ENCODE measurements at places on chromosomes 3 and 15. TPM values are rescaled to one million over a fixed set of nuclear protein-coding genes. Genes with fewer than 3 reads are reported as not detected.

DNA sequence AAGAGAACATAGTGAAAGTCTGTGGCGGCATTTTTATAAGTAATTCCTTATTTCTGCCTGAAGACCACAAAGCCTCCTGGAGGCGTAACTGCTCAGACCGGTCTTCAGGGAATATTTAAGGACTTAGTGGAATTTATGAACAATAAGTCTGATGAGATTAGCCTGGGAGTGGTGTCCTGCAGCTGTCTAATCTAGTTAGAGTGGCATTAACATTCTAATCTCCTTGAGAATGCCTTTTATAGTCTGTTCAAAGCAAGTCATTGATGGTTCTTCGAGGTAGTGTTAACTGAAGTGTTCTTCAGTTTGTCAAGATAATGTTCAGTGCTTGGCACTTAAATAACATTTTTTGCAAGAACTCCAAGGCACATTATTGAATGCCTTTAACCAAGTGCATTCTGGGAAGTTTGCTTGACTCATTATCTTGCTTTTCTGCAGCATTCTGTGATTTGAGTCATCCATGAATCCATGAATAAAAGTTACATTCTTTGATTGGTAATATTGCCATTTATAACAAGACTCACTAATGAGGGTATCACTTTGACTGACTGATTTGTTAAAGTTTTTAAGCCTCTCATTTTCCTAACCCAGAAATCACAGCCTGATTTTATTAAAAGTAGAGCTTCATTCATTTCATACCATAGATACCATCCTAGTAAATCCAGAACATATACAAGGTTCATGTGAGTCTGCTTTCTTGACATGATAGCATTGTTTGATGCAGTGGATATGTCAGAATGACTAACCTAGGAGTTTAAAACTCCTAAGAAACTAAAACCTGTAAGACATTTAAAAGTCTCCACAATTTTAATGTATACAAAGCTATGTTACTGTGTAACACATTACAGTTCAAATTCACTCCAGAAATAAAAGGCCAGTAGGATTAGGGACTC is 12.5 kb downstream of the RBM5 start:
- no peak for DNase-seq

- no peak for DNase-seq
Measured at GRCh38 chr3:50890688-50891344, 216.1 kb downstream of the DOCK3 start.

- no peak for DNase-seq
Measured at GRCh38 chr15:22778796-22779195, 7.6 kb upstream of the NIPA1 start.

DNA sequence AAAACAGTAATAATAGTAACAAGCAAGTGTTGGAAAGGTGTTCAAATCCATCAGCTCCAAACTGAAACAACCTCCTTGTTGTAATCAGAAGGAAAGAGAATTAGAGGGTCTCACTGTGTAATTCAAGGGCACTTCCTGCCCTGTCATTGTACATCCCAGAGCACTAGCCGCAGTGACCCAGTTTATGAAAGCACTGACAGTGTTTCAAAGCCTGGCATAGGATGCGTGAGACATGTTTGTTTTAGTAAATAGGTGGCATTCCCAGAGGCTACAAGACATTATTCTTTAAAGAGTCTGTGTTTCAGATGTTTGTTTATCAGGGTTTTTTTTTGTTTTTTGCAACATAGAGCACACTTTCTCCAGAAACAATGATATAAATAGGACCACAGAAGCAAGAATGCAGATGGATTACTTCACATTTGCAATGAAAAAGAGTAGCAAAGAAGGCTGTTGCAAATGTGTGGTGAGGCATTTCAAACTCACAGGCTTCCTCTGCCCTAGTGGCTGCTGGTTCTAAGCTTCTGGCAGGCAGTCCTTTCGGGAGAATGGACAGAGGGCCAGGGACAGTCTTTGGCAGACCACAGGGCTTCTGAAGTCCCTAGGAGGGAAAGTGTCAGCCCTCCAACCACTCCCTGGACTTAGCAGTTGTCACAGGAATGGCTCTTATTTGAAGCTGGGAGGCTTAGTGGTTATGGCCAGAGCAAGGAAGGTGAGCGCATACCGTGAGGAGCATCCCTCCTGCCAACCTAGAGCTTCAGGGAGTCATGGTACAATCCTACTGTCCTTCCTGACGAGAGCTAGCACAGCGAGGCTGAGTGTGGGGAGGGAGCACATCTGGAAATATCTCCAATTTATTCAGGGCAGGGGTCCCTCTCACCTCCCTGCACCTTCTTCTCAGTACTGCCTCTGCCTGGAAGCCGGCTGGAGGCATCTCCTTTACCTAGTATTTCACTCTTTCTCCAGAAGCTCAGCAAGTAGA is 31.4 kb upstream of the TIPARP start:
- DNase-seq, result no peak

DNA sequence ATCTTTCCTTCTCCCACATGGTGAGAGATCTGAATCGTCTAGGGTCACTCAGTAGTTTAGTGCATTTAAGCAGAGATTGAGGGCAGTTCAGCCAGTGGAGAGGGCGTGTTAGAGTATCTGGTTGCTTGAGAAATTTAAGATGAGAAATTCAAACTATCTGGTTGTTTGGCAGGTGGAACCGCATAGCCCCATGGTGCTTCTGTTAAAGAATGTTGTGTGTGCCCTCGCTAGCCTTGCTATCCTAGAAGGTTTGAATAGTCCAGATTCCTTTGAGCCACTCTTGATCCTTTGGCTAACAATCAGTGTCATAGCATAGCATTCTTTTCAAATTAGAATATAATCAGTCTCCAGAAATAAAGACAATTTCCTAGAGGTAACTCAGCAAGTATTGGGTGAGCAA is 32.1 kb downstream of the ABHD17C start:
- DNase-seq, result no peak

GRCh38 chr3:143442814-143443447 is 323.4 kb downstream of the CHST2 start:
- DNase-seq, result no peak

DNA sequence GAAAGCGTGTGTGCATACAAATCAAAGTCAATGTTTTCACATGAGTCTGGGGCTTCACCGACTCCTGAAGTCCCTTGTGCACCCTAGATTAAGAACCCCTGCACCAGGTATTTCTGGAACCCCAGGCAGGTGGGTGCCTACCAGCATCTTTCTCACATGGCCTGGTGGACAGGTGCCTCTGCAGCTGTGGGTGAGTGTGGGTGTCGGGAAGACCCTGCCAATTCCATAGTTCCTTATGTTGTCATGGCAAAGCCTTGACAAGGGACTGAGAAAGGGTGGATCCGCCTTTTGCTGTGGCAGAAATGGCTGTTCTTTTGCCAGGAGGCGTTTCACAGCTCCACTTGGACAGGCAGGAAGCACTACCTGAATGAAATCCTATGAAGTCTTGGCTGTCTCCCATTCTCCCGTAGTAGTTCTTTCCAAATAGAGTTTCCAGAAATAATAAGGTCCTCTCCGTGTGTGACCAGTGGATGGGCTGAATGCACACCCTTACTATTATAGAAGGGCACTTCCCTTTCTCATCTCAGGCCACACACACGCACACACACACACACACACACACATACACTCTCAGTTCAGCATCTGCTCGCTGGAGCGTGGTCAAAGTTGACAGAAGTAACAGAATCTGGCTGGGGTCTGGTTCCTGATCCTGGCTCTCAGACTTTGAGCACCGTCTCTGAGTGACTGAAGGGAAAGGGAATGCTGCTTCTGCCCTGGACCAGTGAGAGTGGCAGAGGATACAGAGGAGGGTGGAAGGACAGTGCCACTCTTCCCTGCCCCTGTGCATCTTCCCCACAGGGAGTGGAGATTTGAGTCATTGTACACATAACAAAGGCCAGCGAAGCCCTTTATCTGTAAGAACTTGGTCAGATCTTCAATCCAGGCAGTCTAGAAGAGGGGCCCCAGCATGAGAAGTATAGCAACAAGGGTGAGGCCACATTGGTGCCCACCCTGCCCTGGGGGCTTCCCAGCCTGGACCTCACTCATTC is 38.7 kb downstream of the PDIA5 start:
- DNase-seq, result no peak

- no peak for DNase-seq
Measured at GRCh38 chr3:45988362-45988761, 7.3 kb downstream of the FYCO1 start.

DNA sequence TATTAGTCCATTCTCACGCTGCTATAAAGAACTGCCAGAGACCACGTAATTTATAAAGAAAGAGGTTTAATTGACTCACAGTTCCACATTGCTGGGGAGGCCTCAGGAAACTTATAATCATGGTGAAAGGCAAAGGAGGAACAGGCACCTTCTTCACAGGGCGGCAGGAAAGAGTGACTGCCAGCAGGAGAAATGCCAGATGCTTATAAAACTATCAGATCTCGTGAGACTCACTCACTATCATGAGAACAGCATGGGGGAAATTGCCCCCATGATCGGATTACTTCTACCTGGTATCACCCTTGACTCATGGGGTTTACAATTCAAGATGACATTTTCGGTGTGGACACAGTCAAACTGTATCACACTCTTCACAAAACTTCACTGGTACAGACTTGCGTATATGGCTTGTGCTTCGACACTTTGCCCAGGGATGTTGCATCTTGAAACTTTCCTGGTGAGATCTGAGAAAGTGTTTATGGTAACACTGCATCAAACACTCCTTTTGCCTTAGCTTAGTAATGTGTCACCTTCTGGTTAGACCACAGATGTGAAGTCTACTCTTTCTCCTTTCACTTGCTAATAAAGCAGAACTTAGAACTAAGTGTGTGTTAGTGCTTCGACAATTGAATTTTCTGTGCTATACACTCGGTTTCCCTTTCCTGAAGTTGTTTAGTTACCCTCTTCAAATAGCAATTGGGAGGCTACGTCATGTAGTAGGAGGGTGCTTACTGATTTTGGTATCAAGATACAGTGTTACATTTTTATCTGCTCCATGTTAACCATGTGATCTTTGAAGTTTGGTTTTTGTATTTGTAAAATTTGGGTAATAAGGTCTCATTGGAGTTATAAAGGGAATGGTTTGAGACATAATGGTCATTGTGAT is 185.7 kb downstream of the LPP start:
- DNase-seq, result no peak

DNA sequence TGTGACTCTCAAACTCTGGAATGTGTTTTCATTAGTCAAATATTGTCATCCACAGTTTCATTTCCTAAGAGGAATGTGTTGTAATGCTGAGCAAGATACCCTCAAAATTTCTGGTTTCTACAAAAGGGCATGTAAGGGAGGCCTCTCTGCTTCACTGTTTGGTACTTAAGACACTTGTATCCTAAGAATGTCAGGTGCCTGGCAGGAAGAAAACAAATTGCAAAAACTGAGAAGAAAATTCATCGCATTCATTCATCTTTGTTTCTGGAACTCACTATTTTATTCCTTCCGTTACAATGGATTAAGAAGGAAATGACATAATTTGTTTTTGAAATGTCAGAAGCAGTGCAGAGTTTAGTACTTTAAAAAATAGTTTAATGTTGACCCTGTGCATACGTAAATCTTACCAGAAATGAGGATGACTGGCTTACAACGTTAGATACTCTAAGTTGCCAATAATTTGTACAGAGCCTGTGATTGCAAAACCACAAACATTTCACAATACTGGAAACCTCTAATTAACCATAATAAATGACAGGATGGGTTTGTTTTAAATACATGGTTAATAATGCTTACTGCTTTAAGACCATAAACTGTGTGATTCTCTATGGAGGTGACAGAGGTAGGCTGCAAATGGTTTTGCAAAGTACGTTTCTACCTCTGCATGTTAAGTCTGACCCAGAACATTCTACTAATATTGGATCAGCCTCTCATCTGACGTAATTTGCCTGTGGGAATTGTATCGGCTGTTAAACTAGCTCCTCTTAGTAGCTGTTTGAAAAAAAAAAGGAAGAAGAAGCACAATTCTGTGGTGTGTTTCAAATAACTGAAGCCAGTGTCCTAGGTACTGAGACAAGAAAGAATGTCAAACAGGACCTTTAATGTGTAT is 477.8 kb downstream of the RBMS3 start:
- no peak for DNase-seq

DNA sequence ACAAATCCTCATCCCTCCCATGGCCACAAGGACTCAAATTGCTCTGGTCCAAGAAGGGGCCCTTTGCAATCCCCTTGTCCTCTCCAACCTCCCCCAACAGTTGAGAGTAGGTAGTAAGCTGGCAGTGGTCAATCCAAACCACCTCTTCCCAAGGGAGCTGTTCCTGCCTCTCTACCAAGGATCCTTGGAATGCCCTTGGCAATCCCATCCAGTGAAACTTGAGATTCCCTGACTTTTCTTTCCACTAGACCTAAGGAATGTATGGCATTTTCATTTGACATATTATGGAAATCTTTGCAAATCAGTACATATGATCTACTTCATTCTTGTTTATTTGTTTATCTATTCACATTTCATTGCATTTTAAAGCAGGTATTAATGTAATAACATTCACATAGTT is 4.8 kb upstream of the RBP2 start:
- no peak for DNase-seq

GRCh38 chr15:27232876-27233275 is 261.9 kb downstream of the GABRG3 start:
- no peak for DNase-seq

GRCh38 chr3:42264399-42265058 is 1.5 kb downstream of the CCK start:
- DNase-seq, result peak; percentile 73

DNA sequence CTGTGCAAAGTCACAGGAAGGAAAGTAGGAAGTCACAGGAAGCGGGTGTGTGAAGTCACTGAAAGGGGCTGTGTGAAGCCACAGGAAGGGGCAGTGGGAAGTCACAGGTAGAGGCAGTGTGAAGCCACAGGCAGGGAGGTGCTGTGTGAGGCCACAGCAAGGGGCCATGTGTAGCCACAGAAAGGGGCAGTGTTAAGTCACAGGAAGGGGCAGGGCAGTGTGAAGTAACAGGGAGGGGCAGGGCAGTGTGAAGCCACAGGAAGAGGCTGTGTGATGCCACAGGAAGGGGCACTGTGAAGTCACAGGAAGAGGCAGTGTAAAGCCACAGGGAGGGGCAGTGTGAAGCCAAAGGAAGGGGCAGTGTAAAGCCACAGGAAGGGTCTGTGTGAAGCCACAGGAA is 36.5 kb downstream of the GASK1A start:
- no peak for DNase-seq

- peak; percentile 31 for DNase-seq
Measured at GRCh38 chr3:61650276-61650675, 88.9 kb downstream of the PTPRG start.

GOLGA8J gene
- not detected for total RNA-seq

TMOD2 gene
- 5.8 TPM for total RNA-seq

DZIP1L gene
- total RNA-seq, result 1.8 TPM

AP4E1 gene
- total RNA-seq, result 14.5 TPM

LSAMP gene
- not detected for total RNA-seq

PYGO1 gene
- total RNA-seq, result 18.8 TPM

Data from psoas muscle (tissue), 8 donors.